ENCODE measurements at places on chromosomes 11 and 22.
A peak's percentile ranks its signal among the peaks of the same experiment; 100 is the strongest.

- DNase-seq = no peak
These were observed 66.1 kb upstream of the THY1 start for GRCh38 chr11:119489087-119489486.

- DNase-seq = no peak
These were observed 36.0 kb upstream of the COMT start for GRCh38 chr22:19905347-19906276.

DNA sequence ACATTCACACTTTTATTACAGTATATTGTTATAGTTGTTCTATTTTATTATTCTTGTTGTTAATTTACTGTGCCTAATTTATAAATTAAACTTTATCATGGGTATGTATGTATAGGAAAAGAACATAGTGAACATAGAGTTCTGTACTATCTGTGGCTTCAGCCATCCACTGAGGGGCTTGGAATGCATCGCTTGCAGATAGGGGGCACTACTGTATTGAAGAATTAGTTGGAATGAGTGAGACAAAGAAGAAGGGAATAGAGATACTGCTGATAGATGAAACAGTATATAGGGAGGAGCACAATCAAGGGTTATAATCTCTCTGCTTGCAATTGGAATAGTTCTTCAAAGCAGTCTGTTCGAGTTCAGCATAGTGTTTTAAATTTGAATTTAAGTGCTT lies 432.2 kb downstream of the RAB38 start:
- no peak for DNase-seq

GRCh38 chr11:26960281-26960680 lies 33.6 kb upstream of the FIBIN start:
- DNase-seq = no peak

- no peak for DNase-seq
These were observed 98.7 kb downstream of the MPPED1 start for GRCh38 chr22:43510281-43511070.

DNA sequence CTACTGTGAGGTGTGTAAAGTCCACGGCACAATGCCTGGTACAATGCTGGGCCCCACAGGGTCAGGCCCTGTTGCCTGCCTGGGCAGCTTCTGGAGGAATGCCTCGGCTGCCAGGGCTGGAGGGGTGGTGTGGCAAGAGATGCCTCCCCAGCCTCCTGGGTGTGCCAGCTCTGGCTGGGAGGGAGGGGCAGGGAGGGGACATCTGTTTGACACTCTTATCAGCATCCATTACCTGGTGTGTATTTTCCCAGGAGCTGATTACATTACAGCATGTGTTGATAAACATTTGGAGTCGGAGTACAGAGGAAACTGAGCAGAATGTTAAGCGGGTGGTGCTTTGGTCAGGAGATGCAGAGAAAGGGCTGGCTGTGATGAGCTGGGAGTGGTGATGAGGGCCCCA lies 11.0 kb upstream of the NECTIN1 start:
- DNase-seq = no peak

DNA sequence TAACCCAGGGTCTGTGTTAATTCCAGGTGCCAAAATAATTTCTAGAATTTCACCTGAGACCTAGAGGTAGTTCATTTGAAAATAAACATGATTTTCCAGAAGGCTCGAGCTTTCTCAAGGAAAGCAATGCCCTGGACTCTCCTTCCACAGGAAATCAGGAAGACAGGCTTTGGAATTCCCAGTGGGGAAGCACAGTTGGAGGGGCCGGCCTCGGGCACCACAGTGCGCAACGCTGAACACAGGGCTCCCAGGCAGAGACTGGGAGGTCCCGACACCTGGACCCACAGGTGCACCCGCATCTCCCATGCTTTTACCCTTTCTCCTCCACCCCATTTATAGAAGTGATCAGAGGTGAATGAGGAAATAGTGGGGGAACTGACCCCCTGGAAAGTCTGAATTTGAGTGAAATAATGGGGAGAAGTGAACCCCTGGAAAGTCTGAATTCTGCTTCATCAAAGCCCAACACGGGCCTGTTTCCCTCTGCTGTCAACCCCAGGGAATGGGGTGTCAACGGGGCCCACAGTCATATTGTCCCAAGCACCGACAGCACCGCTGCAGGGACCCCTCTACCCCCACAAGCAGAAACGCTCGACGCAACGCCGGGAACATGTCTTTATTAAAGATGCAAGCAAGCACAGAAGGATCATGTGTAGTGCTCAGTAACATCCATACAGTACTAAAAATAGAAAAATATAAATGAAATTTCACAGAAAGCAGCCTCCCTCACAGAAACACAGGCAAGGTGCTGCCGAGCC lies 12.0 kb upstream of the EFCAB6 start:
- no peak for DNase-seq

DNA sequence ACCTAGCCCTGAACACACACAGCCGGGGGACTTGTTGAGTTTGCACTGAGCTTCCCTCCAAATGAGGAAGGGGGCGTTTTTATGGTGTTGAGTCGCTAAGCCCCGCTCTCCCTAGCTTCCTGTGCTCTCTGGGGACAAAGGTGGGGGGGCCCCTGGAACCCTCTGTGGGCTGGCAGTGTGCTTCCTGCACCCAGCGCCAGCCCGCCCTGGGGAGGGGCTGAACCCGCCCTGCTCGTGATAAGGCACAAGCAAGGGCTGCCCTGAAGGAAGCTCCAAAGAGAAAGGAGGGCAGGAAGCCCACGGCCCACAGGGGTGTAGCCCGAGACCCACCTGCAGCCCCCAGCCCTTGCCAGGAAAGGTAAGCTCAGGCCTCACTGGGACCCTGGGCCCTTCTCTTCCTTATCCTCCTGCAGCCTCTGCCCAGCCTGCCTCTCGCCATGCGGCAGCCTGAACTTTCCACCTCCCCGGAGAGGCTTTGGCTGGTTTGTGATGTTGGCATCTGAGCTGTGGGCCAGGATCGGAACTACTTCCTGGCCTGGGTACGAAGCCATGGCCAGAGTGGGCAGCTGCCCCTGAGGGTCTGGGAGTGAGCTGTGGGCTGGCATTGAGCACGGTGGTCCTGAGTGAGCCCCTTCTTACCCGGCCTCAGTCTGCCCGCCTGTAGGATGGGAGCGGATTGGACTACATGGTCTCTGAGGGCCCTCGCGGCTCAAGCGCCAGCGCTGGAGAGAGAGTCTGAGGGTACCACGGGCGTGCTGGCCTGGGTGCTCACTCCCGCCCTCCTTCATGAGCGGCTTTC lies at the start of gene FERMT3:
Gene FERMT3 (plus strand): TSS at position 265 of the 799 bp plus-strand sequence. CDS start 644 bp downstream, outside the sequence.
- DNase-seq = peak; percentile 40

DNA sequence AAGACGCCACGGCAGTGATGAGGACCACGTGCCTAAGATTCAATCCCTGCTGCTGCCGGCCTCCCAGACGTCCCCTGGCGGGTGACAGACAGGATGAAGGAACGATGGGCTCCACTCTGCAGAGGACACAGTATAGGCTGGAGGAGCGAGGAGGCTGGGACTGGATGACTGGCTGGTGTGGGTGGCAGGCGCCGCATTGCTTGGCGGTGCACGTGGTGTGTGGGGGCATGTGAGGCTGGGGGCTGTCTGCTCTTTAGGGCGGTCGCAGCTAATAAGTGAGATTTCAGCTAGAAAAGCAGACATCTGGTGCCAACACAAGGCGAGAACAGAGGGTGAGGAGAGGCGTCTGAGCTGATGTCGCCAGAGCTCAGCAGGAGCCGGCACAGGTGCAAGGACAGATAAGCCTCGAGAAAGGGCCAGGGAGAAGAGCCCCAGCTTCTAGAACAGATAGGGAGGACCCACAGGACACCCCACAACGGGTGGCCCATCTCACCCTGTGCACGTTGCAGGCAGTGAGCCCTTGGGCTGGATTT lies 33.2 kb downstream of the TSPAN4 start:
- no peak for DNase-seq

- DNase-seq = no peak
These were observed 38.5 kb upstream of the LRRC4C start for GRCh38 chr11:41497974-41498373.

GRCh38 chr11:8766043-8766987 lies 83.7 kb downstream of the RPL27A start:
- no peak for DNase-seq

- peak; percentile 53 for DNase-seq
These were observed 847 bp downstream of the ME3 start for GRCh38 chr11:86671531-86672006.

GRCh38 chr11:14835496-14836492 lies 56.2 kb downstream of the CYP2R1 start:
- DNase-seq = no peak

Measured in bone marrow (tissue), 2 donors.